Endothelial cell of umbilical vein (primary cell): ENCODE measurements at places on chromosomes 12 and 14. TPM values are rescaled to one million over a fixed set of nuclear protein-coding genes. Genes with fewer than 3 reads are reported as not detected.

Gene IL31
- polyA plus RNA-seq = not detected in 2 replicates

Gene NTN4
- polyA plus RNA-seq = 317 and 352 TPM in 2 replicates

Gene INHBE
- polyA plus RNA-seq = not detected in 2 replicates

Gene TPH2
- not detected in 2 replicates for polyA plus RNA-seq

Gene SERPINA10
- polyA plus RNA-seq = not detected in 2 replicates

DNA sequence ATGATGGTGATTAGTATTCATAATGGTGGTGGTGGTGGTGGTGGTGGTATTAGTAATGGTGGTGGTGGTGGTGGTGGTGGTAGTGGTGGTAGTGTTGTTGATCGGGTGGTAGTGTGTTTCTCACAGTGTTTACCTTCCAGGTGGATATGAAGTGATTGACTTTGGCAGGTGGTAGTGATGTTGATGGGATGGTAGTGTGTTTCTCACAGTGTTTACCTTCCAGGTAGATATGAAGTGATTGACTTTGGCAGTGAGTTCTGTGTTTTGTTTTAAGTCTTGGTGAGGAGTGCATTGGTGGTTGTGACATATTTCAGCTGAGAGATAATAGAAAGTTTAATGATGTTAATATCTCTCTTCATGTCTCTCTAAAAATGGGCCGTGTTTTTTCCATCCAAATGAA lies 189.4 kb downstream of the TMTC2 start:
- no peak for DNase-seq

- no peak for DNase-seq
These were observed 58.8 kb downstream of the PPP2R5C start for GRCh38 chr14:101820283-101820798.

GRCh38 chr14:99840265-99840664 lies 47.1 kb downstream of the EML1 start:
- DNase-seq = no peak

DNA sequence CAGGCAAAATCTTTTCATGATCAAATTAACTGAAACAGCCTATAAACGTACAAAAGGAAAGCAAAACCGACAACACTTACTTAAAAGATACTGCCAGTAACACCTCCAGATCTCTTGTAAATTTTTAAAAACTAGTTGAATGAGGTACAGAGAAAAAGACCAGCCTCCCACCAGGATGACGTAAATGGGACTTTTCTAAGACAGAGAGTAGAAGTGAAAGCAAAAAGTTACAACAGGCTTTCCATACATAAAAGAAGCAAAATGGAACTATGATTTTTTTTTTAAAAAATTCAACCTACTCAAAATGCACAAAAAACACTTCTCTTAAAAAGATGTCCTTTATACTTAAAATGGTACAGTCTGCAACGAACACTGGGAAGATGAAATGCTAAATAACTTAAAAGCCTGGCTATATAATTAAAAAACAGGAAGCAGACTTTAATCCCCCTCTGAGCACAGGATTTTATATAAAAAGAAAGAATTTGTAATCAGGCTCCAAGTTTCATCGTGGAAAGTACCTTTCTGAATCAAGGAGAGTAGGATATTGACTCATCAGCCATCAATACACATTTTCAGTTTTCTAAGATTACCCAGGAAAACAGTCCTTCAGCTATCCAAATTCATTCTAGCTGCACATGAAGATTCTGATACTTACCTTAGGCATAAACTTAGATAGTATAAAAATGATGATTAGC lies 14.2 kb upstream of the MYO1A start:
- DNase-seq = no peak

DNA sequence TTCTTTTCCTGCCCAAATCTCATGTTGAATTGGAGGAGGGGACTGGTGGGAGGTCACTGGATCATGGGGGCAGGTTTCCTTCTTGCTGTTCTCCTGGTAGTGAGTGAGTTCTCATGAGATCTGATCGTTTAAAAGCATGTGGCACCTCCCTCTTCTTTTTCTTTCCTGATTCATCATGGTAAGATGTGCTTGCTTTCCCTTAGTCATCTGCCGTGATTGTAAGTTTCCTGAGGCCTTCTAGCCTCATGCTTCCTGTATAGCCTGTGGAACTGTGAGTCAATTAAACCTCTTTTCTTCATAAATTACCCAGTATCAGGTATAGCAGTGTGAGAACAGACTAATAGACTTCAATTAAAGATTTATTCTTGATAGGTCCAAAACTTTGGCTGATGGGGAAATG lies 83.5 kb downstream of the CAND1 start:
- no peak for DNase-seq

DNA sequence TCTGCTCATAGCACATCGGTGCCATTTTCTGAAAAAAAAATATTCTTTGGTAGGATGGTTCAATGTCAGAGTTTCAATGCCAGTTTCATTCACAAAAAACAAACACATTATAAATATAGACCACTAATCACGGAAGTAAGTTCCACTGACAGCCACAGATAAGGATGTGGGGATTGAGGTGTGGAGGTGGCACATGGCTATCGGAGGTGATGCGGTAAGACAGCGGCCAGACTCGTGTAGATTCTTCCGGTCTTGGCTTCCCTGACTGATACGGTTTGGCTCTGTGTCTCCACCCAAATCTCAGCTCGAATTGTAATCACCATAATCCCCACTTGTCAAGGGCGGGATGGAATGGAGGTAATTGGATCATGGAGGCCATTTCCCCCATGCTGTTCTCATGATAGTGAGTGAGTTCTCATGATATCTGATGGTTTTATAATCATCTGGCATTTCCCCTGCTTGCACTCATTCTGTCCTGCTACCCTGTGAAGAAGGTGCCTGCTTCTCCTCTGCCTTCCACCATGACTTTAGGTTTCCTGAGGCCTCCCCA lies 693.4 kb downstream of the VRK1 start:
- no peak for DNase-seq
